ENCODE measurements at places on chromosomes 16 and 17.
A peak's percentile ranks its signal among the peaks of the same experiment; 100 is the strongest.

GRCh38 chr16:85190572-85190971 is 78.3 kb upstream of the CIBAR2 start:
- DNase-seq = no peak

- DNase-seq = no peak
These were observed 383.4 kb downstream of the CDH11 start for GRCh38 chr16:64738321-64738960.

- DNase-seq = no peak
These were observed 14.1 kb downstream of the HS3ST6 start for GRCh38 chr16:1903845-1904840.

DNA sequence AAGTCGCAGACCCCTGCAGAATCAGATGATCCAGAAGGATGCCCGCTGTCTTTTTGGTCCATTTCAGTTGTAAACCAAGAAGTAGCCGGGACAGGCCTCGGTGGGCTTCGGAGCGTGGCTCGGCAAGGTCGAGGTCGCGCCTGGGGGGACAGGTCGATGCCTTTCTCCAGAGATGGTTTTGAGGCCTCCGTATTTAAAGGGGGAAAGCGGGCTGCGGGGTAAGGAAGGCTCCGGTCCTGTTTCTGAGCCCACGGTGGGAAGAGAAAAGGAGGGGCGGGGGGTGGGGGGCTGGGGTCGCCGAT is 7.5 kb upstream of the GNG13 start:
- no peak for DNase-seq

DNA sequence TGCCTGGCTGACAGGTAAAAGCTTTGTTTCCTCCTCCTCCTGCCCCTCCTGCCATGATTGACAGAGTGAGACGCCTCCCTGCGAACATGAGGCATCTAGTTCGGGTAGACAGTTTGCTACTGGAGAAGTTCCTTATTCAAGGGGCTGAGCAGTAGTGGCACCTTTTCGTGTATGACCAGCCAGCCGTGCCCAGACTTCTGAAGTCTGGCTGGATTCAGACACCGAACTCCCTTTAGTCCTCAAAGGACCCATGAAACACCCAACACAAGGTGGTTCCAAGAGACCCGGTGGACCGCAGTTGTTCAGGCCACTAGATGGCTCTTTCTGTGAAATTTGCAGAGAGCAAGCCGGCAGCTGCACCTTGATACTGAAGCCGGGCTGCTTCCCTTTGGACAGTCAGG is 192.8 kb downstream of the XYLT1 start:
- DNase-seq = no peak

DNA sequence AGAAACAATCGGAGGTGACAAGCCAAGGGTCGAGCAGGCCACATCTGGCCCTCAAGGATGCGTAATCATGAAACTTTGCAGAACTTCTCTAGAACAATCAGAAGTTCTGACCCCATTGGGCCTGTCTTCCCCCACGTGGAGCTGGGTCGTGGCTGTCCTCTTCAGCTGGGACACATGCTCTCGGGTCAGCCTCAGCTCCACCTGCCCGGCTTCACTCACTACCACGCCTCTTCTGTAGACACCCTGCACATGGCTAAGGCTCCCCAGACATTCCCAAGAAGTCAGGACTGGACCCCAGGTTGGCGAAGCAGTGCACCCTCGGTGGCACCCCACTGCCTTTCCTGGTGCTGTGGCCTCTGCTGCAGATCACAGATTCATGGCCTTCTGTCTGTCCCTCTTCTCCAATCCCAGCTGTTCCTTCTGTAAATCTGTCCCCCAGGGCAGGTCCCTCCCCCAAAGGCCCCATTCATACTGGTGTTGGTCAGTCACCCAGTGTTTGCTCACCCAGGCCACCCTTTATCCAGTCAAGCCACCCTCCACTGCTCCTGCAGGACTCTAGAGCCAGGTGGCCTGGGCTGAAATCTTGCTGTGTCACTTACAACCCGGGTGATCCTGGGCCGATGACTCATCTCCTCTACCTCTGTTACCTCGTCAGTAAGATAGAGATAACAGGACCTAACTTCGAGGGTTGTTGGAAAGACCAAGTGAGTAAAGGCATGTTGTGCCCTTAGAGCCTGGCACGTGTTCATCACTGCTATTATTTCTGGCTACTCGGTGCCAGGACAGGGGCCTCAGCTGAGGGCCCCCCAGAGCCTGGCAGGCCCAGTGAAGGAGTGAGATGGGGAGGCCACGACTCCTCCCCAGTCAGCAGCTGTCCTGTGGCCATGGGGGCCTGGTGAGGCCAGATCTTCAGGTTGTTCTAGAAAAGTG is 1.4 kb upstream of the SLC5A11 start:
- no peak for DNase-seq

GRCh38 chr17:65370669-65371131 is 190.7 kb downstream of the AXIN2 start:
- peak; percentile 10 for DNase-seq

DNA sequence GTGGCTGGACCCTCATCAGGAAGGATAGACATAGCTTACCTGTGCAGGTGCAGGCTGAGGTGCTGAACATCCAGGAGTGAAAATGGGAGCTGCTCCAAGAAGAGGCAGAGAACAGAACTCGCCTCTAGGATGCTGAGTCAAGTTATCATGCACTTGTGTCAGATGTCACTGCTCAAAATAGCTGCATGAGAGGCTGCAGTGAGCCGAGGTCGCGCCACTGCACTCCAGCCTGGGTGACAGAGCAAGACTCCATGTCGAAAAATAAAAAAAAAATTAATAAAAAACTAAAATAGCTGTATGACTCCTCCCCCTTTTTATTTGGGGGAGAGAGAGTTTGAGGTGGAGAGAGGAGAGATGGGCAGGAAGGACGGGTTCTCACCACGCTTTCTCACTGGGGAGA is 148.8 kb downstream of the FOXL1 start:
- no peak for DNase-seq

GRCh38 chr16:25340973-25341372 is 83.3 kb upstream of the ZKSCAN2 start:
- DNase-seq = no peak

DNA sequence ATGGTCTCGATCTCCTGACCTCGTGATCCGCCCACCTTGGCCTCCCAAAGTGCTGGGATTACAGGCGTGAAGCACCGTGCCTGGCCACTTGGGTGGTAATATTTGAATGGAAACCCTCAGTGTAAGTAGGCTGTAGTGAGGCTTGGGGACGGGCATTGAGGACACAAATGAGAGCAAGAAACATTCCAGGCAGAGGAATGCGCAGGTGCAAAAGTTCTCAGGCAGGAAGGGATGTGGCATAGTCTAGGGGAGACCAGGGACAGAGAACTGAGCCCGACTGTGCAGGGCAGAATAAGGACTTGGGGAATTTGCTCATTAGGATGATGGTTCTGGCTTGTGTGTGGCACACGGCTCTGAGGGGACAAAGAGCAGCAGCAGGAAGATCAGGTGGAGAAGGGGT is 54.8 kb downstream of the GRB2 start:
- DNase-seq = no peak

DNA sequence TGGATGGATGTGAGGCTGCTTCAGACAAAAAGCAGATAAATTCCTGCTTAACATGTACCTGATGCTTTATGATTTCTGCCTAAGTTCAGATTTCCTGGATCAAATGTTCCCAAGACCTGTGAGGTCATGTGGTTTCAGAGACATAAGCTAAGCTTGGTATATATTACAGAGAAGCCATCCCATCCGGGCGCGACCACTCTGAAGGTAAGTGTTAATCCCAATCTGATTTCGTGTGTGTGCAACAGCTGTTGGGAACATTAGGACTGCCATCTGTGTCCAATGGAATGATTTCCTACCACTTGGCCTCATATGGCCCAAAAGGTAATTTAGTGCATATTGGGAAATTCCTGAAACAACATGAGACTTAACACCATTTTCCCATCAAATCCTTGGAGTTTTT is 199.1 kb downstream of the HS3ST3B1 start:
- no peak for DNase-seq

DNA sequence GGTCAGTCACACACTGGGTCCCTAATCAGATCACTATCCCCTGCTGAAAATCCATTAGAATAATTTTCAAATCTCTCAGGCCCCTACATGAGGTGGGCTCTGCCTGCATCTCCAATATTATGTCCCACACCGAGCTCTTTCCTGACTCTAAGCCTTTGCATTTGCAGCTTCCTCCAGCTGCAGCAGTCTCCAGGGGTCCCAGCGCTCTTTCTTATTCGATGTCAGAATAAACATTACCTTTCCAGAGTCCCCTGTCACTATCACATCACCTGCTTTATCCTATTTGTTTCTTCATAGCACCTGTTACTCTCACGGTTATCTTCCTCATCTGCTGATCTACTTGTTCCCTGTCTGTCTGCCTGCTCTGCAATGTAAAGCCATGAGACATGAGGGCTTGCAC is 57.3 kb upstream of the MON1B start:
- no peak for DNase-seq

GRCh38 chr17:81520021-81520901 is 7.7 kb upstream of the ACTG1 start:
- DNase-seq = no peak

GRCh38 chr16:13426736-13427135 is 493.2 kb upstream of the ERCC4 start:
- no peak for DNase-seq

- no peak for DNase-seq
These were observed 25.8 kb upstream of the AKTIP start for GRCh38 chr16:53528797-53529196.

DNA sequence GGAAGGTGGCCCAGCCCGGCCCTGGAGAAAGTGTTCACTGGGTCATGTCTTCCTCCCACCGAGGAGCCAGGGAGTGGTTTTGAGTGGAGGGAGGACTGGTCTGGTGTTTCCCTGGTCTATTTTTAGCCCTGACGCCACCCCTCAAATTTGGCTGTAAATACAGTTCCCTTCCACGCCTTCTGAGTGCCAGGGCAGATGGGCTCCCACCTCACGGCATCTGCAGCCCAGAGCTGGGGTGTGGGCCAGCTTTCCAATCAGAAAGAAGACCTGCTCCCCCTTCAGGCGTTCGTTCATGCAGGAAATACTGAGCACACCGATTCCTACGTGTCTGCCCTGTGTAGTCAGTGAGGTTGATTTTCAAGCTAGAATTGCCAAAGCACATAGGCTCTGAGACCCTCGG is 53.7 kb downstream of the SNX20 start:
- DNase-seq = no peak

- DNase-seq = peak; percentile 75
These were observed 72.7 kb downstream of the ABCC1 start for GRCh38 chr16:16021988-16022682.

DNA sequence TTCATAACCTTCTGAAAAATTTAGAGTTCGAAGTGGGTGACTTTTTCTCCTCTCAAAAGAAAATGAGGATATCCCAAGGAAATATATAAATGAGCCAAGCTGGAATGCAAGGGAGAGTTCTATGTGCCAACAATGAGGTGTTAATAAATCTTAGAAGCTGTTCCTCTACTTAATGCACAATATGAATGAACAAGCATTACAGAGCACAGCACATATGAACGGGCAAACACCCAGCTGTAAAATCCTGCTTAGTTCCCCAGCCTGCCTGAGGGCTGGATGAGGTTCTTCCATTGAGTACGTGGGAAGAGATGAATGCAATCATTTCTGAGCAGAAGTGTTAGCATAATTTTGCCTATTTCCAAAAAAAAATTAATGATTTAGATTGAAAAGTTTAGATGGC is 58.1 kb downstream of the WDR59 start:
- DNase-seq = no peak

DNA sequence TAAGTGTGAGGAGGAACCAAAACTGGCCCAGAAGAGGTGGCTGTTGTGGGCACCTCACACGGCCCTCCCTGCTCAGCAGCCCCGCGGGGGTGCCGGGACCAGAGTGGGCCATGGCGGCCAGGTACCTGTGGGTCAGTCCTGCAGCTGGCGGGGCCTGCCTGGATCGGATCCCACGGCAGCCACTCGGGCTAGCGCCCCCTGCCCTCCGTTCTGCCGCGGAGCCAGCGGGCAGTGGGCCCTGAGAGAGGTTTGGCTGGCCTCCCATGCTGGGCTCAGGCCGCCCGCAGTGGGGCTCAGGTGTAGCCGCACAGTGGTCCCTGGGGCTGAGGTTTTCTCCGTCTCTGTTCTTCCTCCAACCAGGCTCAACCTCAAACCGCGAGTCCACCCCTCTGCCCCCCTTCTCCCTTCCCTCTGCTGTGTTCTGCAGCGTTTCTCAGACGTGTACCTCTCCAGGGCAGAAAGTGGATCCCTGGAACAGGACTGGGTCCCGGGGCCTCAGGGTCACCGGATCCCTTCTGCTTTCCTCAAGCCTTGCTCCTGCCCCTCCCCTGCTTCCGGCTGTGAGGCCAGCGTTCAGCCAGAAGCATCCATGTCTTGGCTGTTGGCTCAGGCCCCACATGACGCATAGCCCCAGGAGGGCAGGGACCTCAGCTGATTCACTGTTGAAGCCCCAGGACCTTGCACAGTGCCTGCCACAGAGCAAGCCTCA is 28.6 kb upstream of the ITGA3 start:
- DNase-seq = no peak

DNA sequence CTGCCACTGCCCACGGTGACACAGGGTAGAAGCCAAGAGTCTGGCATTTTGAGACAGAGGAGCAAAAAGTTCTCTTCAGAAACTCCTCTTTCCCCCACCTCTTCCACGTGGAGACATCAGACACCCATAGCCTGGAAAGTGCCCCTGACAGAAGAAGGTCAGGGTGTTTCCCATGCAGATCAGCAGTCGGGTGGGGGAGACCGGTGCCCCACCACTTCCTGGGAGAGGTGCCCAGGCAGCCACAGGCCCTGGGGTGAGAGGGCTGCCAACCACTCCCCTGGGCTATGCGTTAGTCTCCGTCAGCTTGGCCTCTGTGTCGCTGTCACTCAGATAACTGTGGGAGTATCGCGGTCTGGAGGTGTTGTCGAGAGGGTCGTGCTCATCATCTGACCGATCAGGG is 31.5 kb downstream of the PIPOX start:
- no peak for DNase-seq

DNA sequence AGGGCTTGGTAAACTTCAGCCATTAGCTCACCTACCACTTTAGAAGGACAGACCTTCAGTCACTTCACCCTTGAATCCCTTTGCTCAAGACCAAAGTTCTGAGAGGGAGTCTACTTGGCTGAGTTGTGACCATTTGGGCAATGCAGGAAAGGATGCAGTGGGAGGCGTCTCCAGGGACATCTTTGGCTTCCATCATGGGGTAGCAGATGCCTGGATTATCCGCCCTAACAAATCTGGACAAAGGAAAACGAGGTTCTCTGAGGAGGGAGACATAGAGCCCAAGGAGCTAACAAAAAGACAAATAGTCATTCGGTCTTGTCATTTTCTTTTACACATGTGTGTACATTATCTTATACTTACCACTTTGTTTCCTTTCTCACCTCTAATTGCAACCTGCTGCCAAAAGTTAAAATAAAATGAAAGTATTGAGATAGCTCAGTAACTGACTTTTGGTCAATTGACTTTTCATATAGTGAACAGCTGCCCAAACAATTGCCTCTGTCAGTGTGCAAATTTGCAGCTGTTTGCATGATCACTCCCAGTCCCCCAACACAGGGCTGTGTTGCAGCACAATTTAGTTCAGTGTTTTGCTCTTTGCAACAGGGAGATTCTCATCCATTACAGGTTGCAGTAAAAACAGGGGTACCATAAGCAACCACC is 108.9 kb upstream of the EEF2KMT start:
- DNase-seq = no peak

- no peak for DNase-seq
These were observed 73.8 kb downstream of the CMIP start for GRCh38 chr16:81518439-81518757.

GRCh38 chr16:24816688-24817087 is 29.1 kb upstream of the SLC5A11 start:
- no peak for DNase-seq

Measured in glomerular endothelial cell (primary cell).